Right ventricle myocardium inferior (tissue), 1 donor: ENCODE measurements at places on chromosomes 11 and 22. TPM values are rescaled to one million over a fixed set of nuclear protein-coding genes. Genes with fewer than 3 reads are reported as not detected.

The MRGPRX4 gene
- not detected for total RNA-seq

The MTMR2 gene
- 14.7 TPM for total RNA-seq

The DBX1 gene
- not detected for total RNA-seq

The ZBTB16 gene
- 78.1 TPM for total RNA-seq

The GSTT2B gene
- total RNA-seq = 4.6 TPM

The FAM180B gene
- 0.22 TPM for total RNA-seq

The IL10RA gene
- total RNA-seq = 7.2 TPM

The SLC22A9 gene
- not detected for total RNA-seq

The KRTAP5-11 gene
- total RNA-seq = not detected

The UPB1 gene
- total RNA-seq = 1.3 TPM

The RASGRP2 gene
- 46.8 TPM for total RNA-seq

The MIOX gene
- total RNA-seq = not detected

The CHRM1 gene
- total RNA-seq = not detected

The CDC42BPG gene
- 0.16 TPM for total RNA-seq

DNA sequence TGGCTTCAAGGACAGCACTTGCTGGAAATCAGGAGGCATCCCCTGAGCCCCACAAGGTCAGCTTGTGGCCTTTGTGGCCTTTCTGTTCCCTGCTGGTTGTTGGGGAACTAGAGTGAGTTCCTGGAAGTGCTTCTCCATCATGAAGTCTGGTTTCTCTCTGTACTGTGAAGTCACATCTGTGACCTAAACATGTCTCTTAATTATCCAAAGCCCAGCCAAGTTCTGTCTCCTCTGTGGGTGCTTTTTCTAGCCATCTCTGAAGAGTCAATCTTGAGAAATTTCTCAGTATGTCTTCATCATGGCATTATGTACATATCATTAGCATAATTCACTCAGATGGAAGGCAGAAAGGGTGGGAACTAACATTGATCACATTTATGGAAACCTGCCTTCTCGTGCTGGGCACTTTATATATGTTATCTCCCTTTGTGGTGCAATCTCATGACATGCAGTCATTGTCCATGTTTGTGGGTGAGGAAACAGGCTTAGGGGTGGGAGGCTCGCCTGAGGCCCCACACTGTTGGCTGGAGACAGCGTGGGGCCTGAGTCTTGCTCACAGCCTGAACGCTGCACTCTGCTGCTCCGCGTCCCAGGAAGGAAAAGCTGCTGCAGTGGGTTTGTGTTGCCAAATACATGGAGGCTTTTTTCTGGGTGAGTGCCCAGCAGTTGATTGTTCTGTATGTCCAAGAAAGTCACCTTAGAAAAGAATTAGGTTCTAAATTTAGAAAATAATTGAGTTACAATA is 24.6 kb downstream of the IGHMBP2 start:
- no peak for DNase-seq

GRCh38 chr11:77092382-77092781 is 10.3 kb upstream of the OMP start:
- no peak for DNase-seq

GRCh38 chr11:101090679-101091270 is 38.8 kb downstream of the PGR start:
- no peak for DNase-seq

DNA sequence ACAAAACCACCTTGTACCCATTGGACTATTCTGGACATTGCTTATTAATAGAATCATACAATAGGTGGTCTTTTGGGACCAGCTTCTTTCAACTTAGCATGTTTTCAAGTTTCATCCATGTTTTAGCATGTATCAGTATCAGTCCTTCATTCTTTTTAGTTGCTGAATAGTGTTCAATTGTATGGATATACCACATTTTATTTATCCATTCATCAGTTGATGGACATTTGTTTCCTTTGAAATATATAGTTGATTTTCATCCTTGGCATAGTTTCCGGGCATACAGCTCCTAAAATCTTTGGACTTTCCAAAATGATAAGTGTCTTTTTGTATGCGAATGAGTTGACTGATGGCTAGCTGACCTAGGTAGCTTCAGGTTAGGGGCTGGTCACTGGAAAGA is 12.2 kb downstream of the PPP6R3 start:
- DNase-seq = no peak

DNA sequence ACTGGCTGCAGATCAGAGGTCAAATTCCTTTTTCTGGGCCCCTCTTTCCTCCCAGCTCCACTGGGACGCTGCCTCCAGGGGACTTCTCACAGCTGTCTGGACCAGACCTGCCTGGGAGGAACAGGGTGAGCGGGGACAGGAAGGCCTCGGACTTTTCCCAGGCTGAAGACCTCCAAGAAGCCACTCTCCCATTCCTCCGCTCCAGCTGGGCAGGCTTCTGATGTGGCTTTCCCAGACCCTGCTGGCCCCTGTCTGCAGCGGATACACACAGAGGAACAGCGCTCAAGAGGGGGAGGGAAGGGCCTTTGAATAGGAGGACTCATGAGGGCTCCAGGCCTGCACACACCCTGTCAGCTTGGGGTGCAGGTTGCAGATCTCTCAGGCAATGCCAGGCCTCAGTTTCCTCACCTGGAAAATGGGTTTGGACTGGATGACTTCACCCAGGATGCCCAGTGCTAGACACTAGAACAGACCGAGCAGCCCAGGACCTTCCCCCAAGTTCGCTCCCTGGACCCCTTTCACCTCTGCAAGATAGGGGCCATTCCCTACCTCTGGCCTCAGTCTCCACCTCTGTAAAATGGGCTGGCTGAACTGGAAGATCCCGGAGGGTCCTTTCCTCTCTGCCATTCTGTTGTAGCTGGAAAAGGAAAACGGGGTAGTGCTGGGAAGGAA is 36.6 kb downstream of the MB start:
- DNase-seq = no peak

- DNase-seq = peak; percentile 75
Observed at GRCh38 chr11:100681064-100681502, 6.0 kb upstream of the ARHGAP42 start.

DNA sequence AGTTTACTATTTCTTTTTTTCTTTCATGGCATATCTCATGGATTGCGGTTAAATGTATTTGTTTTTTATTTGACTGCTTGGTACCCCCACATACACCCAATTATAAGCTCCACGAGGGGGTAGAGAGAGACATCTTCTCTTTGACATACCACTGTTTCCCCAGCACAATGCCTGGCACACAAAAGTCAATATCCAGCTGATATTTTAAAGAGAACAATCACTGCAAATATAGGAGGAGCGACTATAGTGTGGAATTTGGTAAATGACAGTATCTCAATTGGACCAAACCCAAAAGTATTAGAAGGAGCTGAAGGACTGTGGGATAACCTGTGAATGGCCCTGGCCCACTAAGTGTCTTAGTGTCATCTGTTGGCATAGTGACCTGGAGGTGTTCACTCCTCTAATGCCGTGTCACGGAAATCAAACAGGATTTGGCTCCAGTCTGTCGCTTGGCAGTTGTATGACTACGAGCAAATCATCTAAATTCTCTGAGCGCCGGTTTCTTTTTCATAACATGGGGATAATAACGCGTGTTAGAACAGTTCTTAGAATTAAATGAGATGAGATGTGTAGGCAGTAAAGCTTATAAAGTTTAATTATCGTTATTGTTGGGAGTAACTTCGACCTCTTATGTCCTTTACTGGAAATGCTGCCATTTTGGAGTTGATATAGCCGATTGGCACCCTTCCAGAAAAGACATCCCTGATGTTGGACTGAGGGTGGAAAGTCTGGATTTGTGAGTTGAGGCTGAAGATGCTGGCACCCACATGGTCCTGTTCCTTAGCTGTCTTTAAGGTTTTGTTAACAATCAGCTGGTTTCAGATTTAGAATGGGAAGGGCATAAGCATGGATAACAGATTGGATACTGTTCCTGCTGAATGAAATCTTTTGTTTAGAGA is 144.5 kb downstream of the DBX1 start:
- DNase-seq = no peak

DNA sequence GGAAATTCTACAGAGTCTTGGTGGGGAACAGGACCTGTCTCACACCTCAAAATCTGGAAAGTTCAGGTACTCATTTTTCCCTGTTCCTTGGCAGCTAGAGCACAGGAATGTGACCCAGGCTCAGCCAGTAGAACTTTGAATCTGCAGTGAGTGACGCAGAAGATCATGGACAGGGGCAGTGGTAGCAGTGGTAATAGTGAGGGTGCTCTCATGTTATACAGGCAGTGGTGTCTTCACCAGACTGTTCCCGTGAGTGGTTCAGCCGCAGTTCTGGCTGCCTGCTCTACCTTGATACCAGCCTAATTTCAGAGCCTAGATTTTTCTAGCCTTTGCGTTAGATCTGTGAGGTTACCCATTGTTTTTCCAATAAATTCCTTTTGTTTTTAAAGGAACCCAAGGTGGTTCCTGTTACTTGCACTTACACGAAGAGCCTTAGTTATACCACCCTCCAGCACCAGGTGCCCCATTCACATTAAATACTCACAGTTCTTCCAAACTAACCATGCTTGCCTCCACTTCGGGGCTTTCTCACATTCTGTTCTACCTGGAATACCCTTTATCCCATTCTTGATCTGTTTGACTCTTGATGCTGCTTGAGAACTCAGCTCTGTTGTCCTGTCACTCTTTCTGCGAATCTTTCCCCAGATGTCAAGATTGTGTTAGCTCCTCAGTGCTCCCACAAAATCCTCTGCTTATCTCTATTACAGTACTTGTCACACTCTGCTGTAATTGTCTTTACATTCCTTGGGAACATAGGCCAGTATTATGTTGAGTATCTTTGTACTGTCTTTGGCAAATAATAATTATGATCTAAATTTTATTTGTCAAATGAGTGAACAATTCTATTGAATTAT is 47.8 kb downstream of the SWAP70 start:
- DNase-seq = no peak

GRCh38 chr11:68137833-68138232 is 16.6 kb upstream of the CHKA start:
- no peak for DNase-seq

DNA sequence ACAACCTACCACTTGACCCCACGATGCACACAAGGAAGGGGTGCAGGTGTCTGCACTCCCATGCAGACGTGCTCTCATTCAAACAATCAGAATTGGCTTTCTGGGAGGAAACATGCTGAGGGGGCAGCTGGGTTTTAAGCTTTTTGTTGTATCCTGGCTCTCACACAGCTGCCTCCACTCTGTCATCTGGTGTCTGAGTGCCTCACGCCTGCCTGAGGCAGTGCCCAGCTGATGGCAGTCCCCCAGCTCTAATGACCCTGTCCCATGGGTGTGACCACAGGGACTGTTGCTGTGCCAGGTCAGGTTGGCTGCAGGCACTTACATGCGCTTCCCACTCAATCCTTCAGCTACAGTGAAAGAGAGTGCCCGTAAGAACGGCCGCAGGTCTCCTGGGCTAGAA is 53.7 kb downstream of the ARFGAP3 start:
- peak; percentile 69 for DNase-seq

GRCh38 chr11:90737444-90738050 is 514.7 kb upstream of the CHORDC1 start:
- DNase-seq = no peak

GRCh38 chr11:85811624-85812023 is 683 bp upstream of the SYTL2 start:
- DNase-seq = no peak

GRCh38 chr11:4881188-4881587 is 512 bp upstream of the OR51T1 start:
- DNase-seq = no peak

GRCh38 chr11:72642043-72642883 is 32.0 kb downstream of the PDE2A start:
- no peak for DNase-seq

DNA sequence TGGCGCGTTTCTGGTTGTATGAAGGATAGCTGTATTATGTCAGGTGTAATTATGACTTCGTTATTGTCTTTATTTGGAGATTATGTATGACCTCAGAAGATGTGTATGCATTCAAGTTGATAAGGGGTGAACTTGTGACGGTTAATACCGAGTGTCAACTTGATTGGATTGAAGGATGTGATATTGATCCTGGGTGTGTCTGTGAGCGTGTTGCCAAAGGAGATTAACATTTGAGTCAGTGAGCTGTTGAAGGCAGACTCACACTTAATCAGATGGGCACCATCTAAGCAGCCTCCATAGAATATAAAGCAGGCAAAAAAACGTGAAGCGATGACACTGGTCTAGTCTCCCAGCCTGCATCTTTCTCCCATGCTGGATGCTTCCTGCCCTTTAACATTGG is 15.3 kb upstream of the CD82 start:
- DNase-seq = no peak

DNA sequence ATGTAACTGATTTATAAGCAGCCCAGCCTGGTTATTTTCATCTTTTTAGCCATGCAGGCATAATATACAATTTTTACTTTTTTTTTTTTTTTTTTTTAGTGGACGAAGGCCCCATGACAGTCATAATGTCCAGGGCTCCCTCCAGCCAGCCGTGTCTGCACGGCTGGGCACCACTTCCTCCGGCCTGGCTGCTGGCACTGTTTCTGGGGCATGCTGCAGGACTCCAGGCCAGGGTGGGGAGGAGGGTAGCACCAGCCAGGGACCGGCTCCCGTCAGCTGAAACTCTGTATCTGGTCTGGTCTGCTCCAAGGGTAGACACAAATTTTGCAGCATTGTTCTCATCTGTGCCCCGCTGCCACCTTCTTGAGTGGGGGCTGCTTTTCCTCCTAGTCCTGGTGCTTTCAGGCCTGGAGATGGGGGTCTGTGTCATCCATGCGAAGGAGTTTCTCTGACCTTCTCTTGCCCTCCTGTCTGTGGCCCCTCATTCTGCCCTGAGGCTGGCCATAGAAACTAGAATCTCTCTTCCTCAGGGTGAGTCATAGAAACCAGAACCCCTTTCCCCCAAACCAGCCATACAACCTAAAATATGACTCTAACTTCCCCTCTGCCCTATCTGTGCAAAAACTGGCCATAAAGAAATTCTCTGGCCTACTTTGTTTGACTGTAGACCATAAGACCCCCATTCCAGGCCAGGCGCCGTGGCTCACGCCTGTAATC is 9.2 kb upstream of the RRP7A start:
- DNase-seq = no peak

DNA sequence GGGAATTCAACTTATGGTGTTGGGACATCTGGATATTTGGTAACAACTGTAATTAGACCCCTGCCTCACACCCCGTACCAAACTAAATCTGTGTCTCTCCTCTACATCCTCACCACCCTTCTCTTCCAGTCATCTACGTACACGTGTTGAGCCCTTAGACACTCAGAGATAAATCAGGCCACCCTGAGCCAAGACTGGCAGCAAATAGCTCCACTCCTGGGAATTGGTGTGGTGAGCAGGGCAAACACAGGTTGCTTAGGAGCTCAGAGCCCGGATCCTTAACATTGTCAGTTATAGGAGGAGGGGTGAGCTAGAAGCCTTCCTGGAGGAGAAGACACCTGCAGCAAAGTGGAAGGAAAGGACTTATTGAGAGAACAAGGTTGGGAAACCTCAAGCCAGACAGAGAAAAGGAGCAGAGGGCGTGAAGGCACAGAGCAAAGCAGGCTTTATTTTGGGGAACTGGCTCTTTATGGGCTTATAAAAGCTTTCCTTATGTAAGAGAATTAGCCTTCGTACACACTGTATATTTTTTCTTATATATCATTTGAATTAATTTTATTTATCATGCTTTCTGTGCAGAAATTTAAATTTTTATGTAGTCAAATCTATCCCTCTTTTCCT is 36.9 kb upstream of the KLHL35 start:
- DNase-seq = no peak

- peak; percentile 79 for DNase-seq
Observed at GRCh38 chr11:75547617-75548058, 14.4 kb upstream of the SERPINH1 start.

GRCh38 chr11:70854901-70855556 is 397.3 kb downstream of the SHANK2 start:
- no peak for DNase-seq

GRCh38 chr22:31852691-31853421 is 91.5 kb upstream of the YWHAH start:
- no peak for DNase-seq
